Fibroblast of villous mesenchyme (primary cell): ENCODE measurements at places on chromosomes 5 and 9. TPM values are rescaled to one million over a fixed set of nuclear protein-coding genes. Genes with fewer than 3 reads are reported as not detected.

Gene CARTPT
- not detected in 2 replicates for total RNA-seq

DNA sequence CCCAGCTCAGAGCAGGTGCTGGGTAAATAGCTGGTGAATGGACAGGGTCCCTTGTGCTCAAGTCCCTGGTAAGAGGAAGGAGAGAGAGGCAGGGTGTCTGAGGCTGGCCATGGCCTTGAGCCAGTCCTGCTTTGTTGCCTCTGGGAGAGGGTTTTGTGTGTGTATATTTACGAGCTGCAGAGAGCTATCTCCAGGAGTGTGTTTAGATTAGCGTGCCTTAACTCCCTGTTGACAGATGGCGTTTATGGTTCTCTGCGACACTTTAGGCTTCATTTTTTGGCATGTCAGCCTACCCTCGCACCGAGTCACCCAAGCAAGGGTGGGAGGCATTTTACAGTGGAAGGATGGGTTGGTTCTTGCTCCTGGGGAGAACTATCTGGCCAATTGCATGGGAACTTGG, 22.2 kb downstream of the HMCN2 start:
- DNase-seq: no peak

Gene CBY3
- 0.32 TPM in 1 of 2 replicates, not detected in the other for total RNA-seq

- DNase-seq: no peak
These were observed 3.8 kb downstream of the ALDH1B1 start for GRCh38 chr9:38396371-38396671.

DNA sequence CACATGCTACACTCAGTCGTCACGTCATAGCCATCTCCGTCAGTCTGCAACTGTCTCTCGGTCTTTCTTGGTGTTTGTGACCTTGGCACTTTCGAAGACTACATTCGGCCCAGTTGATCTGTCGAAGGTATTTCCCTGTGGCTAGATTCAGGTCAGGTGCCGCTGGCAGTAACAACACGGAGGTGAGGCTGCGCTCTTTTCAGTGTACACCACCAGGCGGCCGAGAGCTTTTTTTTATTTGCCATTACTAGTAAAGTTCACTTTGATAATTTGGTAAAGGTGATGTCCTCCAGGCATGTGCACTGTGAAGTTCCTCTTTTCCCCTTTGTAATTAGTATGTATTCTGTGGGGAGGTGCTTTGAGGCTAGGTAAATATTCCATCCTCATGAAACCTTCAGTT, 49.7 kb downstream of the RNF130 start:
- DNase-seq: no peak

DNA sequence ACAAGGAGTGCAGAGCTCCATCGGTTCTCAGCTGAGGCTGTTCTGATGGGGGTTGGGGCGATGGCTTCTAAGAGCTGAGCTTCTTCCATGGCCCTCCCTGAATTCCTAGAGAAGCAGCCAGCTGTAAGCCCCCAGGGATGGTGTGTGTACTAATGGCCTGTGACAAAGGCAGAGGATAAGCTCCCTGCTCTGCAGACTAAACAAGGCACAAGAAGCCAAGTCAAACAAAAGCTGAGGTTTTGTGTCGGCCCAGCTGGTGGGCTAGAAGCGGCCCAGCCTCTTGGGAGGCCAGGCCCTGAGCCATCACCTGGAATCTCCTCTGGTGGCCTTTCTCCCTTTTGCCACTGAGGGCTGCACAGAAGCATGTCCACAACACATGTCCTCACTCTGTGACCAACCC, 75.0 kb upstream of the XPA start:
- no peak for DNase-seq

- no peak for DNase-seq
These were observed 58.3 kb upstream of the LHFPL2 start for GRCh38 chr5:78706825-78707224.

DNA sequence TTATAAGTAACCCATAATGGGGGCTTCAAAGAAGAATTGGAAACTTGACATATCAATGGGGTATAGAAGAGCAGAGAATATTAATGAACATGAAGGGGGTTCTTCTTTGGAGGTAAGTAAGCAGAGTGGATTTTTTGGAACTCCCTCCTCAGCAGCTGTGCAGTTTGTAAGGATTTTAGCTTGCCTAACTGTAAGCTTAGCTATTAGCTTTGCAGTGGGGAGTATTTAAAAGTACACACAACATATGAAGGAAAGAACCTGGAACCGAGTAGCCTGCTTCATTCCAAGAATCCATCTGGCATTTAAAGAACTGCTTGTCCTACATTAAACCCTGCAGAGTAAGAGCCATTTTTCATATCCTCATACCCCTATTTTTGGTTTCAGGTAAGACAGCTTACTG, 2.2 kb upstream of the PBX3 start:
- no peak for DNase-seq

- no peak for DNase-seq
These were observed 141.0 kb downstream of the OLFM1 start for GRCh38 chr9:135228345-135228982.

Gene CIZ1
- total RNA-seq: 34.1 and 35.4 TPM in 2 replicates

DNA sequence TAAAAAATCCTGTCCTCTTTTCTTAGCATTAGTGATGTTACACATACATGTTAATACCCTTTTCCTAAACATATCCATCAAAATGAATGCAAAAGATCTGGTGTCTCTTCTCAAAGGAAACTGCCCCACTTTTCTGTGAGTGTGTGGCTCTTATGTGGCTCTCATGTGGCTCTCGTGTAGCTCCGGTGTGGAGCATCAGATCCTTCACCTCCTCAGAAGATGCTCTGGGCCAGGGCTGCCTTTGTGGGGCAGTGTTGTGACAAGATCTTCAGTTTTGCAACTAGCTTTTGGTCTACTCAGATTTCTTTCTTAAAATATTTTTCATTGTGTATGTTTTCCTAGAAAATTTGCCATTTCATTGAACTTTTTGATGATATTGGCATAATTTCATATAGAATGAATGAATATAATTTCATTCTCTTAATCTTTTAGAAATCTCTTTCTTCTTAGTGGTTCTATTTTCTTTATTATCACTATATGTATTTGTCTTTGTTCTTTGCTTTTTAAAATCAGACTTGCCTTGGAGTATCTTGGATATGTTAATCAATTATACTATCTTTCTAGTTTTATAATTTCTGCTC, 19.4 kb downstream of the GARNL3 start:
- peak; percentile 51 for DNase-seq

DNA sequence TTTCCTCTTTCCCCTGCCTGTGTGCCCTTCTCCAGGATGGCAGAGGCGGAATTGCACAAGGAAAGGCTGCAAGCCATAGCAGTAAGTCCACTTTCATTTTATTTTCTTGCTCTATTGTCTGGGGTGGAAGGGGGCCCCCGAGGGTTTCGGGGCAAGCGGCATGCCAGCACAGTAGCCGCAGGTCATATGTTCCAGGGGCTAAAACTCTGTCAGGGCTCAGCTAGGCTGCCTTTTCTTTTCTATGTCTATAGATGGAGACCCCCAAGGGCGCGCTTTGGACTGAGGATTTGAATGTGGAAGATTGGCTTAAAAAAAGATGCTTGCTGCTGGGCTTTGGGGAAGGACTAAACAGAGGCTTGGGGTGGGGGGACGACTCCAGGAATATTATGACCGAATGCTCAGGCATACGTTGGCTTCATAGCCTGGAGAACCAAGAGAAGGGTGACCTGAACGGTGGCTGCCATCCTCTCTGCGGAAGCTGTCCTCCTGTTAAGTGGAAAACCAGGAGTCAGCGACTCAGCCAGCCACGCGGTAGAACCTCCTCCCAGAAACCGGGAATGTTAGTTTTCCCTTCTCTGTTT, 545 bp downstream of the PALM2AKAP2 start:
- peak; percentile 28 for DNase-seq

Gene DIPK1B
- total RNA-seq: under 0.01 and 0.43 TPM in 2 replicates

DNA sequence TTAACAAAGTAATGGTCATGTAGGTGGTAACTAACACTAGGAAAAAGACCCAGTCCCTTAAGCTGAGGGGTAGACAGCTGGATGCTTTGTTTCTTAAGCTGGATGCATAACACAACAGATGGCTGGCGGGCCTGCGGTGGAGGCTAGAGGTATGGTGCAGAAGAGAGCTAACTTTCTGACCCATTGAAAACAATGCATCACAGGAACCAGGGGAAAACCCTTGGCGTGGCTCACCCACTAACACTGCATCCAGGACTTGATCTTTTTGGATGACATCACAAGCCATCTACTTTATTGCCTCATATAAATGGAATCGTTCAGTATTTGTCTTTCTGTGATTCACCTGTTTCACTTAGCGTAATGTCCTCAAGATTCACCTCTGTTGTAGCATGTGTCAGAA, 138.7 kb downstream of the AUH start:
- no peak for DNase-seq

DNA sequence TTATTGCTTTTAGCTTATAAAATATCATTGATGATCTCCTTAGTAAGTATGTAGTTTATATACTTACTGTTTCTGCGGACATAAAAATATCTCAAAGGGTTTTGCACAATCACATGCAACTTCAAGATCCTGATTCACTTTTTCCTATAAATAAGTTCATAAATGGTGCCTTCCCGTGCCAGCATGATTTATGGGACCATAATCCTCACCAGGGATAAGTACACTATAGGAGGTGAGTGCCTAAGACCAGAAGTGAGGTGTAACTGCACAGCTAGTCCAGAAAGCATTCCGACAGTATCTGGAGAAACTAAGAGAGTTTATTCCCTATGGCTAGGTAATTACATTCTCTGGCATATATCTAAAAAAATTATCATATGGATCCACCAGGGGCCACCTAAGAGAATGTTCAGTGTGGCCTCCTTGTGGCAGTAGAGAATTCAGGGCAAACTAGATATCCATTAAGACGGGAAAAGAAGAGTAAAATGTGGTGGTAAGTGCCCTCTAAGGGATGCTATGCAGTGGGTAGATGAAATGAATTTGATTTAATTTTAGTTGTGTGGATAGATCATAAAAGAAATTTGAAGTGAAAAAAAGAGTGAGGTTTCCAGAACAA, 402.5 kb upstream of the SLC24A2 start:
- no peak for DNase-seq

- no peak for DNase-seq
These were observed 134.9 kb upstream of the RAD23B start for GRCh38 chr9:107148216-107148615.

DNA sequence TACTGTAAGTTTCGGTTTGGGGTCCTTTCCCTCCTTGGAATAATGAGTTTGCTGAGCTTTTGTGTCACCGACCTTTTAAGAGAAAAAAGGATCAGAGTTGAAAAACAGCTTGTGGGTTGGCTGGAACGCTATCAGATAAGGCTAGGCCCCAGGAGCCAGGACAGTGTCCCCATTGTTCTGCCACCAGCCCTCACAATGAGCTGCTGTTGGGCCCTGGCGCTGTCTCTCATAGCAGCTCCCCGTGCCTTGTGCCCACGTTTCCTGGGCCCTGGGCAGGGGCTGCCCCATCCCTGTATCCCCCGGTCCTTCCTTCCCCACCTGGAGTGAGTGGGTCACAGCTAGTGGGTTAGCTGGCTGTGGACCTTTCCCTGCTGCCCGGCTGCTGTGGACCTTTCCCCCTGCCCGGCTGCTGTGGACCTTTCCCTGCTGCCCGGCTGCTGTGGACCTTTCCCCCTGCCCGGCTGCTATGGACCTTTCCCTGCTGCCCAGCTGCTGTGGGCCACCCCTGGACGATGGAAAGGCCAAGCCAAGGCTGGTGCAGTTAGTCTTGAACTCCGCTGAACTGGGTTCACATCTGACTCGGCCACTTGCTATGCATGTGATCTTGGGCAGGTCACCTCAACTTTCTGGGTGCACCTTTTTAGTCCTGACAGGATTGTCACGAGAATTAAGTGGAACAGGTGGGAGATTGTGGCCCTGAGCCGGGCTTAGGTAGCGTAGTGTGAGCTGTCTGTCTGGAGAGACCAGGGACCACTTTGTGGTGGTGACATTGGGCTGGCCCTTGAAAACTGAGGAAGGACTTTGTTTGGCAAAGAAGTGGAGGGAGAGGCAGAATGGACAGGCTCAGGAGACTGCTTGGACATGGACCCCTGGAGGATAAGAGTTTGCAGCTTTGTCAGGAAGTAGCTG, 99.5 kb downstream of the DAB2IP start:
- DNase-seq: no peak

Gene ZDHHC11
- 0.64 and 0.86 TPM in 2 replicates for total RNA-seq

Gene CEL
- total RNA-seq: under 0.01 TPM in 2 replicates
